ENCODE measurements at places on chromosomes 2 and 18.

GRCh38 chr2:53302455-53302854, 465.1 kb upstream of the CHAC2 start:
- no peak for DNase-seq

GRCh38 chr18:12423820-12424219, 16.1 kb downstream of the PRELID3A start:
- no peak for DNase-seq

DNA sequence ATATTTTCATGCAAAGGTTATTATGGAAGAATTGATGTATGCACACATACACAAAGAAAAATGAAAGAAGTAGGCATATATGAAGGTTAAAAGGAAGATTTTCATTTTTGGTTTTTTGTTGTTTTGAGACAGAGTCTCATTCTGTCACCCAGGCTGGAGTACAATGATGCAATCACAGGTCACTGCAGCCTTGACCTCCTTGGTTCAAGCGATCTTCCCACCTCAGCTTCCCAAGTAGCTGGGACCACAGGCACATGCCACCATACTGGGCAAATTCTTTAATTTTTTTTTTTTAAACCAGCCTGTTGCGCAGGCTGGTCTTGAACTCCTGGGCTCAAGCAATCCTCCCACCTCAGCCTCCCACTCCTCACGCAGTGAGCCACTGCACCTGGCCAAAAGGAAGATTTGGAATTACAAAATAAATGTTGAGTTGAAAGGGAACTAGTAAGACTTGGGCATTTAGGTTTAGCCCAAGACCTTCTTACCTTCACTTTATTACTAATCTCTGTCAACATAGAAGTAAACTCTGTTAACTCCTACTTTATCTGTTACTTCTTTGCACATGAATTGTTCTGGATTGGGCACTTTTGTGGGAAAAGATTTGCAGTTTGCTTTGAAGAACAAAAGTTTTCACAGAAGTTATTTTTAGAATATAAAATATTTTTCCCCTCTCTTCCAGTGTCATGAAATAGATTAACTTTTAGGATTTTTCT, 31.7 kb upstream of the NBEAL1 start:
- DNase-seq = no peak

DNA sequence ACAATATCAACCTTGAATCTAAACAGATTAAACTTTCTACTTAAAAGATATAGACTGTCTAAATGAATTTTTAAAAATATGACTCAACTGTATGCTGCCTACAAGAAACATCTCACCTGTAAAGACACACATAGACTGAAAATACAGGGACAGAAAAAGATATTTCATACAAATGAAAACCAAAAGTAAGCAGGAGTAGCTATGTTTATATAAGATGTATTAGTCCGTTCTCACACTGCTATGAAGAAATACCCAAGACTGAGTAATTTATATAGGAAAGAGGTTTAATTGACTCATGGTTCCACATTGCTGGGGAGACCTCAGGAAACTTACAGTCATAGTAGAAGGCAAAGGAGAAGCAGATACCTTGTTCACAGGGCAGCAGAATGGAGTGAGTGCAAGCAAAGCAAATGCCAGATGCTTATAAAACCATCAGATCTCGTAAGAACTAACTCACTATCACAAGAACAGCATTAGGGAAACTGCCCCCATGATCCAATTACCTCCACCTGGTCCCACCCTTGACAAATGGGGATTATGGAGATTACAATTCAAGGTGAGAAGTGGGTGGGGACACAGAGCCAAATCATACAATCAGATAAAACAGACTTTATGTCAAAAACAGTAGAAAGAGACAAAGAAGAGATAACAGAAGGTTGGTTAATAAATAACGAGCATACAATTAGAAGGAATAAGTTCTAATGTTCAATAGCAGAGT, 214.4 kb upstream of the SLC39A10 start:
- DNase-seq = no peak

DNA sequence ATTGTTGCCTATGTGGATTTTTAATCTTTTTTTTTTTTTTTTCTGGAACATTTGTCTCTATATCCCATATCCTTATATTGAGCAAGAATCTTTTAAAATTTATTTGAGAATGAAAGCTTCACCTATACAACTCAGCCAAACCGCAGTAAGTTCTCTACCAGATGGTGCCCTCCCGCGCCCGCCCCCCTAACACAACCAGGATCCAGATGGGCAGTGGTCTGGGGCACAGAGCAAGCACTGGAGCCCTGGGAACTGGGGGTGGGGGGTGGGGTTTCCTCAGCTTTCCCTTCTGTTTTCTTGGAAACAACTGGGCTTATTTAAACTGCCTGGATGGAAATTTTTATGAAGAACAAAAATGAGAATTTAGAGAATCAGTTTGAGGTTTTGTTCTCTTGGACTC, 74.6 kb downstream of the ACAA2 start:
- DNase-seq = no peak

DNA sequence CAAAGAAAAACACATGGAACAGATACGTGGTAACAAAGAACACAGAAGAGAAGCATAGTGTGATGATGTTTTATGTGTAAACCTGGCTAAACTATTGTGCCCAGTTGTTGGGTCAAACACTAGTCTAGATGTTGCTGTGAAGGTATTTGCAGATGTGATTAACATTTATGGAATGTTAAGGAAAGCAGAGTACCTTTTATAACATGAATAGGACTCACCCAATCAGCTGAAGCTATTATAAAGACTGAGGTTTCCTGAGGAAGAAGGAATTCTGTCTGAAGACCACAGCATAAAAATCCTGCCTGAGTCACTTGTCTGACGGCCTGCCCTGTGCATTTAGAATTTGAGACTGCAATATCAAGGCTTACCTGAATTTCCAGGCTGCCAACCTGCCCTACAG, 253.1 kb downstream of the DYM start:
- DNase-seq = no peak

Measured in cerebellar nuclear complex (tissue), 1 donor.